ENCODE measurements at places on chromosomes 1 and 21.

GRCh38 chr1:236687273-236687672 lies 974 bp downstream of the ACTN2 start:
- no peak for DNase-seq

GRCh38 chr1:112477550-112477949 lies 31.2 kb upstream of the WNT2B start:
- no peak for DNase-seq

DNA sequence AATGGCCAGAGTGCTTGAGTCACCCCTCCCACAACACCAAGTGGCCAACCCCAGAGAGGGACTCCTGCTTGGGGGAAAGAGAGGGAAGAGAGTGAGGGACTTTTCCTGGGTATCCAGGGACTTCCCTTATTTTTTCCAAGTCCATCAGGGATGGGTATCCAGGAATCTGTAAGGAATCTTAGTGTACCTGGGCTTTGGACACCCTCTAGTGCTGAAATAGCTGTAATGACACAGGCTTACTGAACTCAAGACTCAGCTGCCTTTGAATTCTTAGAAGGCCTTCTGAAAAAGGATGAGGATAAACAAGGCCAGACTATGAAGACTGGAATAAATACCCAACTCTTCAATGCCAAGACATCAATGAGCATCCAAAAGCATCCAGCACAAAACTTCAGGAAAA lies 12.0 kb downstream of the TSHB start:
- no peak for DNase-seq

- no peak for DNase-seq
Observed at GRCh38 chr21:26570203-26570602, 2.9 kb downstream of the CYYR1 start.

DNA sequence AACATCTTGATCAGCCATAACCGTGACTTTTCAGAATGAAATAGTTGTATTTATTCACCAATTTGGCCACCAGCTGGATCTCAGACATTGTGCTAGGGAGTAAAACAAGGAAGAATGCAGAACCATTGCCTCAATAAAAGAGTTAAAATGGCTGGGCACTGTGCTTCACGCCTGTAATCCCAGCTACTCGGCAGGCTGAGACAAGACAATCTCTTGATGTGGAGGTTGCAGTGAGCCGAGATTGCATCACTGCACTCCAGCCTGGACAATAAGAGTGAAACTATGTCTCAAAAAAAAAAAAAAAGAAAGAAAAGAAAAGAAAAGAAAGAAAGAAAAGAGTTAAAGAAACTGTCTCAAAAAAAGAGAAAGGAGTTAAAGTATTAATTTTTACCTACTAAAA lies 199.5 kb downstream of the TPR start:
- no peak for DNase-seq

GRCh38 chr1:110860174-110860573 lies 12.8 kb upstream of the CD53 start:
- no peak for DNase-seq

GRCh38 chr1:52186449-52186848 lies 44.6 kb downstream of the ZFYVE9 start:
- no peak for DNase-seq

GRCh38 chr1:40423264-40423642 lies 27.0 kb upstream of the ZFP69B start:
- no peak for DNase-seq

- DNase-seq = no peak
Observed at GRCh38 chr1:235160383-235160956, 580 bp downstream of the RBM34 start.

DNA sequence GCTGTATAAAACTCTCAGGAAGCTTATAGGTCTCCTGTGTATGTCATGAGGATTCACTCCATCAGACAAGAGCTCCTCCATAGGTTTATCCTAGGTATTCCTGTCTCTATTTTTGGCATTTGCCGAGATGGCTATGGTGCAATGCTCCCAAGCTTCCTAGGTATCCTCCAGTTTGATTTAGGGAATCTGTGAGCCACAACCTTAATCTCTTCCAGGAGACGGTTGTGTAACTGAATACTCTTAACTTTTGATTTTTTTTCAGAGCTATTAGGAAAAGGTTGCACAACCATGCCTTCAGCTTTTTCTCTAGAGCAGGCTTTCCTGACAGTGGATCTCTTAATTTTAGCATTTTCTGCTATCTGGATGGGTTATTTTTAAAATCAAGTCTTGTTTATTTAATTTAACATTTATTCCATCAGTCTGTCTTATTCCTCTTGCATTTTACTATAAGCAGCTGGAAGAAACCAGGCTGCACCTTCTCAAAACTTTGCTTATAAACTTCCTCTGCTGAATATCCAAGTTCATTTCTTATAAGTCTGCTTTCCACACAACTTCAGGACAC lies 69.4 kb upstream of the BACE2 start:
- DNase-seq = no peak

DNA sequence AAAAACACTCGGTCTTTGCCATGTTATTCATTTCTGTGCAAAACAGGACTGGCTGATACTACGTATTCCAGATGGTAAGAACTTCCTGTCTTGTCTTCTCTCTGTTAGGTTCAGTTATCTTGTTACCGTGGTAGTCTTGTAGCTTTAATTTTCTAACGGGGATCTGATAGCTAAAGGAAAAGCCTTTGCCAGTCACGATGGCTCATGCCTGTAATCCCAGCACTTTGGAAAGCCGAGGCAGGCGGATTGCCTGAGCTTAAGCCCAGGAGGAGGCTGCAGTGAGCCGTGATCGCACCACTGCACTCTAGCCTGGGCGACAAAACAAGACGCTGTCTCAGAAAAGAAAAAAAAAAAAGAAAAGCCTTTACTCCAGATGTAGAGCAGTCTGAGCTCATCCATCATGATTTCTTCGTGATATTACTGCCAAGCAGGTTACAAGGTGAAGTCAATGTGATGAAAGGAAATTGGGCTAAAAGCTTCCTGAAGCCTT lies 11.1 kb upstream of the MSTO1 start:
- no peak for DNase-seq
